T-helper 2 cell treated with Interferon-gamma antibody and Interleukin-4, amounts not matched to agents 5 μg/mL and 100 μg/mL, for 36 hours (primary cell): ENCODE measurements at places on chromosomes 6 and 20.
A peak's percentile ranks its signal among the peaks of the same experiment; 100 is the strongest.

- DNase-seq: no peak
Measured at GRCh38 chr6:90428514-90428913, 131.9 kb upstream of the BACH2 start.

DNA sequence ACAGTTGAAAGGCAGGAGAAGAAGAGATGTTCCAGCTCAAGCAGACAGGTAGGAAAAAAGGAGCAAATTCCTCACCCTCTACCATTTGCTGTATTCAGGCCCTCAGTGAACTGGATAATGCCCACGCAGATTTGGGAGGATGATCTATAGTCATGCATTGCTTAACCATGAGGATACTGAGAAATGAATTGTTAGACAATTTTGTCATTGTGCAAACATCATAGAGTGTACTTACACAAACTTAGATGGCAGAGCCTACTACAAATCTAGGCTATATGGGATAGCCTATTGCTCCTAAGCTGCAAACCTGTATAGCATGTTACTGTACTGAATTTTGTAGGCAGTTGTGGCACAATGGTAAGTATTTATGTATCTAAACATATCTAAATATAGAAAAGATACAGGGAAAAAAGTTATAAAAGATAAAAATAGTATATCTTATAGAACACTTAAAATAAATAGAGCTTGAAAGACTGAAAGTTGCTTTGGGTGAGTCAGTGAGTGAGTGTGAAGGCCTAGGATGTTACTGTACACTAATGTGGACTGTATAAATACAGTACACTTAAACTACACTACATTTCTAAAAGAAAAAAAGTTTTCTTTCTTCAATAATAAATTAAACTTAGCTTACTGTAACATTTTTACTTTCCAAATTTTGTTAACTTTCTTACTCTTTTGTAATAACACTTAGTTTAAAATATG, 672.3 kb downstream of the UTRN start:
- DNase-seq: no peak

DNA sequence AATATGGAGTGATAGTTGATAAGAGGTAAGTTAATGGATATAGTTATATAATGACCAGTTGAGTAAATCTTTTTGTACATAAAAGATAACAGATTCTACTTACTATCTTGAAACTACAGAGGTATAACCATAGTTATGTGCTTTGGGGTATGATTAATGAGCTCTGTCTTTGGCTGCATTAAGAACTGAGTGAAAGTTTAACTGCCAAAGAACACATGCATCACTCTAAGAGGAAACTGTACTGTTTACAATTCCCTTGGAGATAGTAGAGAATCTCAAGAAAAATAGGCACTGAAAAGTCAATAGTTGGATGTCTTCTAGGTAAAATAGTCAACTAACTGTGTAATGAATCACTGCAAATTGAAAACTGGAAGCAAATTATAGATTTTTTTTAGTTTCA, 1129.5 kb downstream of the EPHA7 start:
- no peak for DNase-seq

- no peak for DNase-seq
Measured at GRCh38 chr6:37258405-37259105, 611 bp upstream of the TMEM217 start.

DNA sequence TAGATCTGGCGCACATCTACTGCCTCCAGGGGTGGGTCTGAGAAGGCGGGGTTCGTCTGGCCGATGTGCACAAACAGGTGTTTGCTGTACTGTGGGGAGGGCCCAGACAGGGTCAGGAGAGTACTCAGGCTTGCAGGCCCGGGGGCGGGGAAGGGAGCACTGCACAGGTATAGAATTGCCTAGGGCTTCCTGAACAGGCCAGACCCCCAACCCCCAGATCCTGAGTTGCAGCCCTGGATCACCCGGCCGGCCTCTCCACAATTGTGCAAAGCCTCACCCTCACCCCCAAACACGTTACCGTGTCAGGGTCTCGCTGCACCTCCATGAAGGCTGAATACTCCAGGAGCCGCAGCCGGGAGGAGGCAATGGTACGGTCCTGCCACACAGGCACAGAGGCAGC, 7.8 kb downstream of the RPL10A start:
- no peak for DNase-seq

- no peak for DNase-seq
Measured at GRCh38 chr6:4374216-4374615, 238.8 kb upstream of the ECI2 start.

DNA sequence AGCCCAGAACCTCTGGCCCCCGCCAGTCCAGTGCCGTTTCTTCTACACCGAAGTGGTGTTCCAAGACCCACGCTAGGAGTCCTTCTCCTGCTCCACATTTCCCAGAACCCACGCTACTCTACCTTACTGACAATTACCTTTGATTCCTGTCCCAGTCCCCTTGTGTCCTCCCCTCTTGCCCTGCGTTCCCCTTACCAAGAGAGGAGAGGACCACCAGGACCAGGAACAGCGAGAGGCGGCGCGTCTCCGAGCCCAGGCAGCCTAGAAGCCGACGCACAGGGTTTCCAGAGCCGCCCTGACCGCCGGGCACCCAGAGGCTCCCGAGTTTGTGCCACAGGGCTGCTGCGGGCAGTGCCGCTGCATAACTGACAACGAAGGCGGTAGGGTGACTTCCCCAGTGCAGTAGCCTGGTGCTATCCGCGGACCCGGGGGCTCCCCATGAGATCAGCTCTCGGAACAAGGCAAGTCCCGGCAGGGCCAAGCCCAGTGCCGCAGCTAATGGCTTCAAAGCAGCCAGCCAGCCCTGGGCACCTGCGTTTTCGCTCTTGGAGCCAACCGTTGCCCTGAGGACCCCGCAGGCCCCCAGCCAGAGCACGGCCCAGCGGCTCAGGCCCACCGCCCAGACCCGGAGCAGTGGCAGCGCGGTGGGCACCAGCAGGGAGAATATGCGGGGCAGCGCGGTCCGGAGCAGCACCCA, 512 bp downstream of the TAP1 start:
- peak; percentile 48 for DNase-seq

- no peak for DNase-seq
Measured at GRCh38 chr6:82616386-82617028, 252.9 kb downstream of the TPBG start.

GRCh38 chr6:130421585-130421984, 55.8 kb downstream of the TMEM200A start:
- no peak for DNase-seq

GRCh38 chr20:33653218-33653899, 8.8 kb upstream of the C20orf144 start:
- no peak for DNase-seq

DNA sequence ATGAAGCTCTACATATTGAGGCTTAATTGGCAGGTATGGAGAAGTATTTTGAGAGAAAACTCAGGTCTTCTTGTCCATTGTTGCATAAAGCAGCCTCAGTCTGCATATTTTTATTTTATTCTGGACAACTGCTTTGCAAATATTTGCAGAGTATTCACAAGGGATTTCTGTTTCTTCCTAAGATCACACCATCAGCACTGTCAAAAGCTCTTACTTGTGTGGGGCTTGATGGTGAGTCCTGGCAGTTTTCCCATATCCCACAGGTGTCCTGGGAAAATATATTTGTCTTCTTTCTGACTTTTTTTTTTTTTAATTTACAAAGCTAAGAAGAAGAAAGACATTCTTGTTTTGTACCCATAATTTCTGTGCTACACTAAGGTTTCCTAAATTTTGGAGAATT, 16.9 kb upstream of the MLIP start:
- no peak for DNase-seq

DNA sequence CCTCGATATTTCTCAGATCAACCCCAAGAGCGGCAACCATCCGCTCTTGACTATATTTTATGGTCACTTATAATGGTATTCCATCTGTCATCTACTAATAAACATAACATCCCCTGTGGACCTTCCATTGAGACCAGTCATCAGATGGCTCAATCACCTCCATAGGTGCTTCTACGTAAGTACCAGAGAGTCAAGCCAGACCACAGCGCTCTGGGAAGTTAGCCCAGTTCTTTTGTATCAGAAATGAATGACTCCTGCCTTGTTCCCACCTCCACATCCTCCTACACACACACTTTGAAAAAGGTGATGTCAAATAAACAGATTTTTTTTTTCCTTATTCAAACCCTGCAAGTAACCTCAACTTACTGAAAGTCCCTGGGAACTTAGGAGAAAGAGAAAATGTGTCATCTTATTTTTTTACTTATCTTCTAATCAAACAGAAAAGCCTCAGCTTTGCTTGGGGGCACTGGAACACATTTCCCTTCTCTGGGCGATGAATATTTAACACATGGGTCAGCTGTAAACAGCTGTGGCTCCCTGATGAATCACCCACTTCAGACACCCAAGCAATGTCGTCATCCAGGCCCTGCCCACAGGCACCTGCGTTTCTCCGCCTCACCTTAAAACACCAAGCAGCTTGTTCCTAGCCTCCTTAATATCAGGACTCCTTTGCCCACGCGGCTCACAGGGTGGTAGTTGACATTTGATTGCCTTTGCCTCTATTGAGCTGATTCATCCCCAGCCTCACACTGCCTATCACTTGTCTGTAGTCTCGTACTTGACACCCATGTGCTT, 121.4 kb upstream of the LY86 start:
- no peak for DNase-seq

DNA sequence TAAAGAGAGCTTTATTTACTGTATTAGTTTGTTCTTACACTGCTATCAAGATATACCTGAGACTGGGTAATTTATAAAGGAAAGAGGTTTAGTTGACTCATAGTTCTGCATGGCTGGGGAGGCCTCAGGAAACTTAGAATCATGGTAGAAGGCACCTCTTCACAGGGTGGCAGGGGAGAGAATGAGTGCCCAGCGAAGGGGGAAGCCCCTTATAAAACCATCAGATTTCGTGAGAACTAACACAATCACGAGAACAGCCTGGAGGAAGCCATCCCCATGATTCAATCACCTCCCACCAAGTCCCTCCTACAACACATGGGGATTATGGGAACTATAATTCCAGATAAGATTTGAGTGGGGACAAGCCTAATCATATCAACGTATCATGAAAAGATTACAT, 27.2 kb downstream of the ARID1B start:
- DNase-seq: no peak

DNA sequence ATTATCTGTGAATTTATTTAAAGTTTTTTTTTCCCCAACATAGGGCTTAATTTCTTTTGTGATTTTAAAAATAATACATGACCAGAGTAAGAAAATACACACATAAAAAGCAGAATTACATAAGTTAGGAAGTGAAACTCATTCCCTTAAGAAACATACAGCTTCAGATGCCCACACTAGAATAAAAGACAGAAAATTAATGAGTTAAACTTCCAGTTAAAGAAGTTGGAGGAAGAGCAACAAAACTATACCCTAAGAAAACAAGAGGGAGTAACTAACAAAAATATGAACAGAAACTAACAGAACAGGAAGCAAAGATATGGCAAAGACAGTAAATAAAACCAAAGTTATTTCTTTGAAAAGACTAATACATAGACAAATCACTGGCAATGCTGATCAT, 107.6 kb upstream of the CEP85L start:
- no peak for DNase-seq

GRCh38 chr20:49913399-49914047, 1.8 kb downstream of the SPATA2 start:
- DNase-seq: no peak

- no peak for DNase-seq
Measured at GRCh38 chr6:96761794-96762193, 75.5 kb downstream of the GPR63 start.

- DNase-seq: no peak
Measured at GRCh38 chr20:50333812-50334211, 143.2 kb downstream of the CEBPB start.

DNA sequence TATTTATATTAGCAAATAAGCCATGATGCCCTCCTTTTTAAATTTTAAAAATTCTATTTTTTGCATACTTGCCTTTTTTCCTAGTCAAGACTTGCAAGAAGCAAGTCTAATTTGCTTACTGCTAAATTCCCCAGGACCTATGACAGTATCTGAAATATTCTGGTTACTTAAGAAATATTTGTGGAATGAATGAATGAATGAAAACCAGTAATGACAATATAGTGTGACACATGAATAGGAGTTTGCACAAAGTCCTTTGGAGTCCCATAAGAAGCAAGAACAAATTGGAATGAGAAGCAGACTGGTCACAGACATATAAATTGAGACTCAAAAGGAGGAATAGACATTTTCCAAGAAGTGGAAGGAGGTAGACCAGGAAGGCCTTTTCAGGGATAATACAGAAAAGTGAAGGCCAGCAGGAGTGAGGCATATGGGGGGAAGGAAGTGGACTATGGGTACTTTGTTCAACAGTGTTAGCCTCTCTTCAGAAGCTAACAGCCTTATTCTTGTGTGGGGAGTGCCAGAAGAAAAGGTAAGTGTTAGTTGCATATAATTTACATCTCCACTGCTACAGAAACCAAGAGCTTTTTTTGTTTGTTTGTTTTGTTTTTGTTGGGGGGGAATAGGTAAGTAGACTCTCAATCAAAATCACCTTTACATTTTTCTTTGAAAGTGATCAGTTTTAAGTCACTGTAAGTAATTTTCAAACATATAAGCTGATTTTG, 93.6 kb upstream of the FAM184A start:
- DNase-seq: no peak

- DNase-seq: no peak
Measured at GRCh38 chr6:53611342-53611741, 54.2 kb downstream of the KLHL31 start.

DNA sequence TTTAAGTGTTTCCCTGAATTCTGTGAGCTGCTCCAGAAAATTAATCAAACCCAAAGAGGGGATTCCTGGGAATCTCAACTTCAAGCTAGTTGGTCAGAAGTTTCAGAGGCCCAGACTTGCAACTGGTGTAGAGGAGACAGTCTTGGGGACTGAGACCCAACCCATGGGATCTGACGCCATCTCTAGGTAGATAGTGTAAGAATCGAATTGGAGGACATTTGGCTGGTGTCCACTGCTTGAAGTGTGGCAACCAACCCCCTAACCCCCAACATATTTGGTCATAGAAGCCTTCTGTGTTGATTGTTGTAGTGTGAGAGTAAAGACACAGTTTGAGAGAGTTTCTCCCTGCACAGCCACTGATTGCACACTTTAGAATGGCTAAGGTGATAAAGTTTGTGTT, 103.5 kb upstream of the CARMIL1 start:
- DNase-seq: no peak

- no peak for DNase-seq
Measured at GRCh38 chr20:15923030-15923776, 650.0 kb downstream of the KIF16B start.

GRCh38 chr20:61461461-61461860, 209.4 kb downstream of the CDH4 start:
- no peak for DNase-seq

DNA sequence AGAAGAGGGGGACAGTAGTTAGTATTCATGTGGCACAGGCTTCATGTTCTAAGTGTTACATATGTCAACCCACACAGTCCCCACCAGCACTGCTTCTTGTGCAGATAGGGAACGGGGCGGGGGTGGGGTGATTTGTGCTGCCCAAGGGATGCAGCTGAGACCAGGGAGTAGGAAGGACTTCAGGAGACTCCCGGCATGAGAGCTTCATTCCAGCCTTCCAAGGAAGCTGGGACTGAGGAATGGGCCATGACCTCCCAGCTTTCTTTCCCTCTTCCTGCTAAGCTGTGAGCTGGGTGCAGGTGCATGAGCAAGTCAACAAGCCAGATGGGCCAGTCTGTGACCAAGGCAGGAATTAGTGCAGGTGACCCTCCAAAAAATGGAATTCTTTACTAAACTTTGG, 9.2 kb downstream of the BEND3 start:
- no peak for DNase-seq
